Stimulated activated CD4-positive, alpha-beta T cell treated with anti-CD3 and anti-CD28 coated beads, Interleukin-12 subunit alpha, Interleukin-12 subunit beta, amount 100 ng/mL, for 4 hours (primary cell): ENCODE measurements at places on chromosomes 7 and 10.

- no peak for DNase-seq
Measured at GRCh38 chr10:95759233-95759826, 3.4 kb downstream of the ENTPD1 start.

- DNase-seq = peak; percentile 54
Measured at GRCh38 chr10:84138478-84139125, 707 bp upstream of the GHITM start.

GRCh38 chr10:127737563-127738511, 852 bp downstream of the FOXI2 start:
- DNase-seq = no peak

GRCh38 chr10:30832001-30832748, 199.5 kb downstream of the ZNF438 start:
- DNase-seq = no peak

GRCh38 chr7:2403718-2404648, 572 bp downstream of the CHST12 start:
- peak; percentile 33 for DNase-seq

DNA sequence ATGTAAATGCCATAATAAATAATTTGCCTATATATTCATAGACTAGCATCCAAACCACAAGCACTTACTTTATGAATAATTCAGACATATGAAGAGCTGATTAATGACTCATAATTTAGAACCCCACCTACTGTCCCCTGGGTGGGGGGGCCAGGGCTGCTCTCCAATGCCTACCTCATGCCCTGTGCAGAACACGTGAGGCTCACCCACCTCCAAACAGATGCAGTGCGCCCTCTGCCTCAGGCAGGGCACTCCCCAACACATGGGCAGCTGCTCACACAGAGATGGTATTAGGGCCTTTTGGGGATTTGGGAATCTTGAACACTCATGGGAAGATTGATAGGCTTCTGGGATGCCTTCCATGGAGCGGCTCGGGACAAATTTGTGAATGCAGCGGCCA, 75.1 kb upstream of the INSIG1 start:
- no peak for DNase-seq
